NCI-H2107 (cell line): ENCODE measurements at places on chromosomes 11 and 22.

- DNase-seq = peak; percentile 72
Measured at GRCh38 chr22:25067851-25068421, 115.4 kb downstream of the KIAA1671 start.

DNA sequence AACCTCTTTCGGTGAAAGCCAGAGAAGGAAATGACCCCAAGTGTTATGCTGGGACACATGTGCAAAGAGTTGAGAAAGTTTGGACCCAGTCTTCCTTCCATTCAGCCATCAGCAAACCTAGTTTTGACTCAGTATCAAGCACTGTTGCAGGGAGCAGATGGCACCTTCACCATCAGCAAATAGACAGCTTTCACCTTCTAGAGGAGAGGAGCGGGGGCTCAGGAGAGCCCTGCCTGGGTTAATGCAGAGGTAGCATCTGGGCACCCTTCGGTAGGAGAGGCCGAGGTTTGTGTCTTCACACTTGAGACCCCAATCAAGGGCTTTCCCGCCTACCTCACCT, 16.2 kb upstream of the MFRP start:
- DNase-seq = no peak

DNA sequence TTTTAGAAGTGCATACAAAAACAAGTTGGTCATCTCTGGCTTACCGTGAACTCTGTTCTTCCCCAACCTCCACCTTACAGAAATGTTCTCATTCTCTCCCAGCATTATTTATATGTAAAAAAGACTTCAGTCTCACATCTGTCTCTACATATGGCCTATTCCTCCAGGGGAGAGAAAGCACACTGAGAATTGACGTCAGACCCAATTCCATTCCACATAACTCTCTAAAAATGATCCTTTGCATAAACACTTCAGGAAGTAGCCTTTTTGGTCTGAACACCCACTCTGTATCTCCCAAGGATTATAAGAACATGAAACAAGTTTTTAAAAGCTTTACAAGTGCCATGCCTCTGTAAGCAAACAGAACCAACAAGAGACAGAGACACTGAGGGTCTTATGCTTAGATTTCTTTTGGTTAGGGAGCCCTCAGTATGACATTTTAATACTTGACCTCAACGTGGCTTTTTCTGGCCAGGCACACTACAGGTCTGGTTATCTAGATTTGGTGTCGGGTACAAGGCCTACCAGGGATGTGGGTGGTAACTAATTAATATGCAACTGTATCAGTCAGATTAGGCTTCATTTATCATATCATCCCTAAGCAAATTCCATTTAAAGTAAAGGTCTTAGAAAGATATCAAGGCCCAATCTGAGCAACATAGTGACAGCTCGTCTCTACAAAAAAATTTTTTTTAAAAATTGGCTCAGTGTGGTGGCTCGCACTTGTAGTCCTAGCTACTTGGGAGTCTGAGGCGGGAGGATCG, 48.5 kb upstream of the PPP2R1B start:
- DNase-seq = no peak

DNA sequence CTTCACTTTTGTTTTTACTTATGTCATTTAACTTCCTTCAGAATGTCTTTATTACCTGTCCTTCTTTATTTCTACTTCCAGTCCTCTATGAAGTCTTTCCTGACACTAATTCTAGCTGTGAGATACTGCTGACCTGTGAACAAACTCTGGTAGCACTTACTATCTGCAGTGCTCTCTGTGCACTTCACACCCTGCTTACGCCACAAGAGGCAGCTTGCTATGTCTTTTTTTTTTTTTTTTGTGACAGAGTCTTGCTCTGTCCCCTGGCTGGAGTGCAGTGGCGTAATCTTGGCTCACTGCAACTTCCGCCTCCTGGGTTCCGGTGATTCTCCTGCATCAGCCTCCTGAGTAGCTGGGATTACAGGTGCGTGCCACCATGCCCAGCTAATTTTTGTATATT, 10.7 kb downstream of the STIM1 start:
- DNase-seq = no peak

DNA sequence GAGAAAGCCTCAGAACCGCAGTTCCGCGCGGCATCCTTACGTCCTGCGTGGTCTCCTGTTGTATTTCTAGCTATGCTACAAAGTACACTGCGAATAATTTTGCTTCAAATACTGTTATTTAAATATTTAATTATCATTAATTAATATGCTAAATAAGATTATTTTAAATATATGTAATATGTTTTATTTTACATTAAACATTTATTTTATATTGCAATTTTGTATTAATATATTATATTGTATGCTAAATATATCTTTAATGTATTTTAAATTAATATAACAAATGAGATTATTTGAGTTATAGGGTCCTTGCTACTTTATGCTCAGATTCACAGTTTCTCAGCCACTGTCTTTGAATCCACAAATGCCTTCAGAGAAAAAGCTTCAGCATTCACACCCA, 436.7 kb downstream of the BRD1 start:
- no peak for DNase-seq

- DNase-seq = peak; percentile 94
Measured at GRCh38 chr11:119481021-119481666, 58.2 kb upstream of the THY1 start.

DNA sequence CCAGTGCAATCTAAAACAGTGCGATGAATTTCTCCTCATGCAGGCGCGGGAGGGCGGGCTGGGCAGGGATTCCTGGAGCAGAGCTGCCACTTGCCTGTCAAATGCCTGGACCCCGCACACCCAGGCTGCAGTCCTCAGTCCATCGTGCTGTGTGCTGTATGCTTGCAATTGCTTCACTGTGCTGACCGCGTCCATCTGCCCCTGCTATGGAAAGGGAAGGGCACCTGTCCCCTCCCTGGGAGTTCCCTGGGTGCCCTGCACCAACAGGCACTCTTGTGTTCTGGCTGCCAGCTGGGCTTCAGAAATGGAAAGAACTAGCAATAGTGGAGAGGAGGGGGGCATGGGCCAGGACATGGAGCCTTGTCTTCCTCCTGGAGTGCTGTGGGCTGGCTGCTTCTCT, 185.4 kb upstream of the B3GAT1 start:
- no peak for DNase-seq

- DNase-seq = no peak
Measured at GRCh38 chr22:36465232-36466021, 16.0 kb downstream of the TXN2 start.

GRCh38 chr11:32891657-32892354, 805 bp upstream of the QSER1 start:
- no peak for DNase-seq

- no peak for DNase-seq
Measured at GRCh38 chr22:22720201-22720723, 75.8 kb downstream of the GGTLC2 start.

GRCh38 chr11:29208117-29208516, 808.7 kb downstream of the KCNA4 start:
- DNase-seq = no peak

DNA sequence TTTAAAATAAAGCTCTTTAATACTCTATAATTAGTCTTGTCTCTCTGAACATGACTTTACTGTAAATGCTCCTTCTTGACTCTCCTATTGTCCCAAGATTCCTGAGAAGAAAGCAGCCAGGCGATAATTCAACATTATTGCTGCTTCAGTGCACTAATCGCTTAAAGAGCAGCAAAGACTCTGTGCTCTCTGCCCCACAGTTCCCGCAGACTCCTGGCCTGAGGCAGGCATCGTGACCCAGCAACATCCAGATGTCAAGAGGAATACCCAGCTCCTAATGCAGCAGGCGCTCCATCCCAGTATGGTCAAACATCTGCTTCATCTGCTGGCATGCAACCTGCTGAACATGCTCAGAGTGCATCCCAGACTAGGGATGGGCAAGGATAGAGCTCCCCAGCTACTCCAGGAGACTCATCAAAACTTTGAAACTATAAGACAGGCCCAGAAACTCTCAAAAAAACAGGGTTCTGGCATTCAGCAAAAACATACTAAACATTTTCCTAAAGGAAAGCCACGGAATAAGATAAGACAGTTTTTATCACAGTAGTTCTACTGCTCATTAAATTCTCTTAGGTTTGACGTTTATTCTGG, 270.0 kb downstream of the SOX6 start:
- DNase-seq = no peak
